ENCODE measurements at places on chromosomes 5 and 9.

- no peak for DNase-seq
Measured at GRCh38 chr5:111914966-111915636, 158.1 kb upstream of the NREP start.

GRCh38 chr9:5834214-5834613 lies 1.3 kb upstream of the ERMP1 start:
- no peak for DNase-seq

GRCh38 chr5:124729720-124730359 lies 16.6 kb downstream of the ZNF608 start:
- no peak for DNase-seq

DNA sequence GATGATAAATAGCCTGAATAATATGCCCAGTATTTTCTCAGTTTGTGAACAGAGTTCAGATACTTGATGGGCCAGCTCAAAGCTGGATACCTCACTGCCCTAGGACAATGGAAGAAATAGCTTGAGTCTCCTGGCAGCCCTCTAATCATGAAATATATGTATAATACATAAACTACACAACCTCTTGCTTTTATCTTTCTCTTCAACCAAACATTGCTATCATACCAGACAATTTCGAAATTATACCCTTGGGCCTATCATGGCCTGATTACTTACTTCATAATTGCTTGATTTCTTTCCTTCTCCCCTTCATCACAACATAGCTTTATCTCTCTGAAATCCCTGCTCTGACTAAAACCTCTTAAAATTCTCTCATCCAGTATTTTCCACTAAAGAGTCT lies 1144.9 kb upstream of the C9orf72 start:
- no peak for DNase-seq

DNA sequence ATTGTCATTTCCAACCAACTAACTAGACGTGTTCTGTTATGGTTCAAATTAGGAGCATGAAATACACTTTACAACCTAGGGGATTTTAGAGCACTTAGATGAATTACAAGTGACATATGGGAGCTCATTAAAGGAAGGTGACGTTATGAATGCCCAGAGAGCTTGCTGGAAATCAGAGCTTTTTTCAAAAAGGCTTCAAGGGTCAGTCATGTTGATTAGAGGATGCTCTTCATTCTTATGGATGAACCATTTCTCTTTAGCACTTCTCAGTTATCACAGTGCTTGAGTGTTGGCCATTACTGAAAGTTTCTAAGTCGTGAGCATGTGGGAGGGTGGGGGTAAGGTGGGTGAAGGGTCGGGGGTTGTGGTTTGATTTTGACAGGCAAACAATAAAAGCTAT lies 1245.5 kb upstream of the DMAC1 start:
- no peak for DNase-seq

DNA sequence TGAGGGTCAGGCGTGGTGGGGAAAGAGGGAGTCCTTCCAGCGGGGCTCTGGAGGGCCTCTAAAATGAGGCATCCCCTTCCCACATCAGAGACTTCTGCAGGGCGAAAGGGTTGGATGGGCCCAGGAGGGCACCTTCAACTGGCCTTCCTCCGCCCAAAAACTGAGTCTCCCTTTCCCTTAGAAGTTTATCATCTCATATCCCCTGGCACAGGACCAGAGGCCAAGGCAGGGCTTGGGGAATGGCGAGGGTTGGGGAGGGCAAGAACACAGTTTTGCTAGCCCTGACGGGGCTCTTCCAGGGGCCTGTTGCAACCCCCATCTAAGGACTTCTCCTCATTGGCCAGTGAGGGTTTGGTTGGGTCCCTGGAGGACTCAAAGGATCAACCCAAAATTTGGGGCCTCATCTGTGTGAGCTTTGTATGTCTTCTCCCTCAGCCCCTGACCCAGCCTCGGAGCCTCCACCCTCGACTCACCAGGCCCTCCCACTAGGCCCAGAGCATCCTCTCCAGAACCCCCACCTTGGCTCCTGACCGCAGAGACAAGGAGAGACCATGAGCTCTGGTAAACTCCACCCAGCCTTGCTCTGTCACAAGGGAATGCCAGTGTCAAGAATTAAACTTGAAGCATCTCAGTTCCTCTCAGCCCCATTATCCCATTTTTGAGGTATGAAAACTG lies 24.1 kb downstream of the AQP7 start:
- DNase-seq, result no peak

DNA sequence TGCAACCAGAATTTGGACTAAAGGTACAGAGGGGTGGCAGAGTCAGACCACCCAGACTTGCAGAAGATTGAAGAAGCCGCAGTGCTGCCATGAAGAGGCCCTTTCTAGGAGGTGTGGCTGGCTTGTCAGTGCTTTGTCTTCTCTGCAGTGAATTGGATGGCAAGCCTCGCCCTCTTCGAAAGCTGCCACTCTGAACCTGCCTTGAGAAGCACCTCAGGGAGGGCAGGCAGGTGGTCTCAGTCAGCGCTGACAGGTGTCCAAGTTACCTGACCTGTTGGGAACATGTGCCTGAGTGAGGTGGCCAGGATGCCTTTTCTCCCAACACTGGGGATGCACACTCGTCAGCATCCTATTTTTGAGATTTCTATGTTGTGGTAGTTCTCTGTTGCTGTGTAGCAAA lies 6.2 kb downstream of the TENT4A start:
- DNase-seq, result no peak

DNA sequence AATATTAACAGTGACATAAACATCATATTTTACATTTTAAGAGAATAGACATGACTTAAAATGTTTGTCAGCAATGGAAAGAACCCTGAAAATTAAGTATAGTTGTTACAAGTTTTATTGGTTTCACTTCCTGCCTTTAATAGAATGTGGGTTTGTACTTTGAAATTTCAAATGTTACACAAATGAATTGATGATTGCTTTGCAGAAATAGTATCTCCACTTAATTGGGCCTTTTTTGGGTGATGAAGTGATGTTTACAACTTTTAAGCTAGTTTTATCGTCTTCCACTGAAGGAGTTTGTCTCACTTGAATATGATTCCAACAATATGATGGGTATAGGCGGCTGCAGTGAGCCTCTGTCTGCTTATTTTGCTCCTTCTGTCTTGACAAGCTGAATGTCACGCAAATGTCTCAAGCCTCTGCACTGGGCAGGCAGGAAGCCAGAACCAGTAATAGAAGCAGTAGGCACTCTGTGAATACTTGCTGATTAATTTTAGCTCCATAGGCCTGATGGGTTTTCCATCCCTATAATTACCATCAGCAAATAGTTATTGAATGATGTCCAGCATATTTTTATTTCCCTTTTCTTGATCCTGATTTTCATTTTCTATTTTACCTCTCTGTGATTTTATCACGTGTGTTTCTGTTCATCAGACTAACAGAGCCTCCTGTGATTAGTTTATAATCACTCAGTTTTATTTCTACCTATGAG lies 10.6 kb upstream of the NR3C1 start:
- DNase-seq, result no peak

- no peak for DNase-seq
Measured at GRCh38 chr5:150309886-150310239, 7.2 kb upstream of the ARSI start.
